A673 (cell line): ENCODE measurements at places on chromosomes 3 and 15. TPM values are rescaled to one million over a fixed set of nuclear protein-coding genes. Genes with fewer than 3 reads are reported as not detected.

DNA sequence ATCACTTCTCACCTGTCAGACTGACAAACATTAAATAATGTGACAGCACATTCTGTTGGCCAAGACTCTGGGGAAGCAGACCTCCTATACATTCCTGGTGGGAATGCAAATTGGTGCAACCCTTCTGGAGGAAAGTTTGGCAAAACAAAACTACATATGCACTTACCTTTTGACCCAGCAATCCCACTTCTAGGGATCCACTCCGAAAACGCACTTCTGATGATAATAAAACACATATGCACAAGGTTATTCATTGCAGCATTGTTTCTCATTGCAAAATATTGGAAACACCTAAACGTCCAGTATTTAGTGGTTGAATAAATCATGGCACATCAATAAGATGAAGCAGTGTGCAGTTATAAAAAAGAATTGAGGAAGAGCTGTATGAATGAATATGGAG, 145.5 kb upstream of the ABHD17C start:
- no peaks in the 10 kb centered on the region for H3K4me1 ChIP-seq
- no peaks in the 10 kb centered on the region for H3K36me3 ChIP-seq
- no peak overlapping the region for H3K4me3 ChIP-seq
- DNase-seq = no peak

DNA sequence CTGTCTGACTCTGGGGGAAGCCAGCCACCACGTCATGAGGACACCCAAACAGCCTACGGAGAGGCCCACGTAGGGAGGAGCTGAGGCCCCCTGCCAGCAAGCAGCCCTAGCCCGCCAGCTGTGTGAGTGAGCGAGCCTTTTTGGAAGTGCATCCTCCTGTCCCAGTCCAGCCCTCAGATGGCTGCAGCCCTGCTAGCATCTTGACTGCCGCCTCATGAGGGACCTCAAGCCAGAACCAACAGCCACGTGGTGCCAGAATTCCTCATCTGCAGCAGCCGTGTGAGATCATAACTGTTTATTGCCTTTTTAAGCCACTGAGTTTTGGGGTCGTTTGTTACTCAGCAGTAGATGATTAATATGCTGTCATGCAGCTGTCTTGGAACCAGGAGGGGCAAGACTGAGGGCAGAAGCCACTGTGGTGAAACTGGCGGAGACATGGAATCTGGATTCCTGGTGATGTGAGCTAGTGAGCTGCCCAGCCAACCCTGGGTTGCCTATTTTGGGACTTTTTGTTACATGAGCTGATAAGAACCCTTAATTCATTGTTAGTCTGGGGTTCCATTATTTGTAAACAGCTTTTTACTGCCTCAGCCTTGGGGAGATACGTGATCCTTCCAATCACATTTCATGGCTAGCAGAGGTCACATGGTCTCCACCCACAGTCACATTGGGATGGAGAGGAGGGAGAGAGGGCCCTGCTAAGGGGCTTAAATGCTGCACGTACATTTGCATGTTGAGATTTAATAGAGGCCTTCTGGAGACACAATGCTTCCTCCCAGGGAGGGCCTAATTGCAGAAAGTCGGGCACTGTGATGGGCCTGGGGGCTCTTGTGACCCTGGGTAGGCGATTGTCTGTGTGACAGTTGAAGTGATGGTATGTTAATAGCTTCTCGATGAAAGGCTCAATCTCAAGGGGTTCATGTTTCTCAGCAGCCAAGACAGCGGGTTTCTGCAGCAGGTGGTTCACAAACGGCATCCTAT, 73.8 kb downstream of the RPLP1 start:
- peaks cover 18% of the 10 kb centered on the region for H3K4me1 ChIP-seq
- H3K27ac ChIP-seq = no peak overlapping the region
- no peak overlapping the region for H3K4me3 ChIP-seq

GRCh38 chr3:24496529-24497482, 2.2 kb upstream of the THRB start:
- H3K4me1 ChIP-seq = peaks cover 11% of the 10 kb centered on the region
- H3K36me3 ChIP-seq = no peaks in the 10 kb centered on the region
- no peak overlapping the region for H3K4me3 ChIP-seq
- H3K27me3 ChIP-seq = peaks cover 47% of the 10 kb centered on the region
- DNase-seq = peak; percentile 61

EIF2A gene
- 105 and 113 TPM in 2 replicates for total RNA-seq

GRCh38 chr3:197810901-197811300, 19.8 kb downstream of the LRCH3 start:
- no peak for DNase-seq
- H3K4me1 ChIP-seq = peaks cover 39% of the 10 kb centered on the region
- H3K27ac ChIP-seq = no peak overlapping the region
- no peak overlapping the region for H3K4me3 ChIP-seq

CCR3 gene
- not detected in 2 replicates for total RNA-seq

GRCh38 chr15:64901914-64902313, 9.8 kb upstream of the ANKDD1A start:
- H3K4me3 ChIP-seq = no peak overlapping the region
- no peaks in the 10 kb centered on the region for H3K27me3 ChIP-seq
- no peak overlapping the region for H3K27ac ChIP-seq
- no peaks in the 10 kb centered on the region for H3K36me3 ChIP-seq
- no peak for DNase-seq

TTLL13 gene
- 0.33 TPM in 1 of 2 replicates, not detected in the other for total RNA-seq

DNA sequence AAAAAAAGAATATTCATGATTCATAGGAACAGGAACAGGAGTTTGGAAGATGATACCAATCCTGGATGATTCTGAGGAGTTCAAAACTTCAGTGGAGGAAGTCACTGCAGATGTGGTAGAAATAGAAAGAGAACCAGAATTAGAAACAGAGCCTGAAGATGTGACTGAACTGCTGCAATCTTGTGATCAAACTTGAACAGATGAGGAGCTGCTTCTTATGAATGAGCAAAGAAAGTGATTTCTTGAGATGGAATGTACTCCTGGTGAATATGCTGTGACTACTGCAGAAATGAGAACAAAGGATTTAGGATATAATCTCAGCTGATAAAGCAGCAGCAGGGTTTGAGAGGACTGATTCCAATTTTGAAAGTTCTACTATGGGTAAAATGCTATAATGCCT, 72.7 kb downstream of the GSK3B start:
- H3K36me3 ChIP-seq = no peaks in the 10 kb centered on the region
- H3K4me3 ChIP-seq = no peak overlapping the region
- no peak overlapping the region for H3K27ac ChIP-seq
- DNase-seq = no peak

DNA sequence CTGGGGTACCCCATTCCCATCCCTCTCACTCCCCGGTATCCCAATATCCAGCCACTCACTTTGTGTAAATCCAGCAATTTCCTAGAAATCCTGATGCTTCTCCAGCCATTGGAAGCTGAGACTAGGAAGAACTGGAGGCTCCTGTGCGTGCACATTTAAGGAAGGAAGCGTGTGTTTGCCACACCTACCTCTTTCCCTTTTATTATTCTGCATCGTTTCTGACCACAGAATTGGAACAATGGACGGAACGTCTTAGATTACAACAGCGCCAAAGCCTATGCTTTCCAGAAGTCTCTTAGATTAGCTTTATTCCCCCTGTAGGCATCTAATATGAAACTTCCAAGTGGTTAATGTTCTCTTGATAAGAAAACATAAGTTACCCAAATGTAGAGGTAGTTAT, 234.8 kb upstream of the TRIM42 start:
- H3K4me1 ChIP-seq = no peaks in the 10 kb centered on the region
- no peaks in the 10 kb centered on the region for H3K27me3 ChIP-seq
- no peak for DNase-seq
- H3K4me3 ChIP-seq = no peak overlapping the region

- H3K27ac ChIP-seq = no peak overlapping the region
- H3K4me1 ChIP-seq = no peaks in the 10 kb centered on the region
- H3K4me3 ChIP-seq = no peak overlapping the region
- no peaks in the 10 kb centered on the region for H3K36me3 ChIP-seq
Observed at GRCh38 chr15:76566276-76566675, 229.7 kb downstream of the ISL2 start.

TRIM71 gene
- 0.30 and 0.39 TPM in 2 replicates for total RNA-seq

- DNase-seq = peak; percentile 5
- no peaks in the 10 kb centered on the region for H3K4me1 ChIP-seq
- no peak overlapping the region for H3K4me3 ChIP-seq
- no peak overlapping the region for H3K27ac ChIP-seq
- no peaks in the 10 kb centered on the region for H3K27me3 ChIP-seq
- H3K36me3 ChIP-seq = no peaks in the 10 kb centered on the region
Observed at GRCh38 chr3:24810881-24811280, 316.2 kb upstream of the THRB start.

DNA sequence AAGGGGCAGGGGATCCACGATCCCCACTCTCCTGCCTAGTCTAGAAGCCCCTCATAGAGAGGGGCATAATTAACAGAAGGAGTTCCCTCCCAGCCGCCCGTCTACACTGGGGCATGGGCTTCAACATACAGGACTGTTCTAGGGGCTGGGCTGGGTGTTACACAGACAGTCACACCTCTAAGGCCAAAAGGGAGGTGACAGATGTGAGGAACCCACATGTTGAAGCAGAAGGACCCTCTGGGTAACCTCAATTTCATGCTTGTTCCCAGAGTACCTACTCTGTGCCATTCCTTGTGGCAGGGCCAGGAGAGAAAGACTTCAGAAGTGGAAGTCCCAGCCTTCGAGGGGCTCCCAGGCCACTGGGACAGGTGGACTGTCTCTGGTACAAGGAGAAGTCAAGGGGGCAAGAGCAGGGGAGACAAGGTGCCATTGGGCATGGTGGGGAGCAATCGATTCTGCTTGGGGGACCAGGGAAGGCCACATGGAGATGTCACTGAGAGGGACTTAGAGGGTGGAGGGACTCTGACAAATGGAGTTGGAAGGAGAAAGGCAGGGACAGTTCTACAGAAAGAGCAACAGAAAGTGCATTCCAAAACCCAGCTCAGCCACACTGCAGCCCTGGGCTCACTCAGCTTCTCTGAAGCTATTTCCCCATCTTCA, 71.3 kb downstream of the CPN2 start:
- no peak overlapping the region for H3K4me3 ChIP-seq
- no peak for DNase-seq
- H3K27ac ChIP-seq = no peak overlapping the region
- peaks cover 26% of the 10 kb centered on the region for H3K4me1 ChIP-seq
- no peaks in the 10 kb centered on the region for H3K36me3 ChIP-seq

MDFIC2 gene
- total RNA-seq = not detected in 2 replicates

TICRR gene
- total RNA-seq = 55.7 and 56.5 TPM in 2 replicates

DNA sequence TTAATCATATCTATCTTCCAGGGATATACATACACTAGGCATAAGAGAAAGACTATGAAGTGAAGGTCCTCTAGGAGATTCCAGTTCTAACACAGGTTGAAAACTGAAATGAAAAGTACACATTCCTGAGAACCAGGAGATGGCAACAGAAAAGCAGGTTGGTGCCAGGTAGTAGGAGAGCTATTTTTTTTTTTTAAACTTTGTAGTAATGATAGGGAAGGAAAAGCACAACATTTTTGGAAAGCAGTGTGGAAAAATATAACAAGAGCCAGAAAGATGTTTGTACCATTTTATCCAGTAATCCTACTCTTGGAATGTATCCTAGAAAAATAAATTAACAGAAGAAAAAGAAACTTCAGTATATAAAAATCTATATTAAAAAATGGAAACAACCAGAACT, 189.9 kb downstream of the DTWD1 start:
- no peak overlapping the region for H3K27ac ChIP-seq
- H3K4me3 ChIP-seq = no peak overlapping the region
- no peaks in the 10 kb centered on the region for H3K4me1 ChIP-seq
- no peak for DNase-seq
- no peaks in the 10 kb centered on the region for H3K36me3 ChIP-seq

DNA sequence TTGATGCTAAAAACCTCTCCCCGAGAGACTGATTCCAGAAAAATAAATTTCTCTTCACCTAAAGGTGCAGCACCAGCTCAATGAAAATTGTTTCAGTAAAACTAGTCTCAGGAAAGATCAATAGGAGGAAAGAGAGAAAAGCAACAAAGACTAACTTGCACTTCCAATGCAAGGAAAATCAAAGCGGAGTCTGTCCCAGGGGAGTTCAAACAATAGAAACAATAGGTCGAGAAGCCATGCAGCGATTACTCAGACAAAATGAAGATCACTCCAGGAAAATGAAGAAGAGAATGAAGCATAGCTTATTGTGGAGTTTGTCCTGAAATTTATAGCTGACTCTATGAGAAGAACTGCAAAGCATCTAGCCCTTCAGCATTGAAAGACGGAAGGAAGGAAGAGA, 105.1 kb upstream of the FRMD4B start:
- H3K36me3 ChIP-seq = no peaks in the 10 kb centered on the region
- H3K27me3 ChIP-seq = no peaks in the 10 kb centered on the region
- H3K4me1 ChIP-seq = no peaks in the 10 kb centered on the region
- no peak for DNase-seq
- no peak overlapping the region for H3K4me3 ChIP-seq
- H3K27ac ChIP-seq = no peak overlapping the region

- H3K4me1 ChIP-seq = no peaks in the 10 kb centered on the region
- H3K36me3 ChIP-seq = no peaks in the 10 kb centered on the region
- H3K27me3 ChIP-seq = no peaks in the 10 kb centered on the region
- no peak overlapping the region for H3K4me3 ChIP-seq
Observed at GRCh38 chr3:66276705-66277274, 56.0 kb downstream of the SLC25A26 start.

GRCh38 chr3:177781686-177782161, 584.4 kb upstream of the TBL1XR1 start:
- peaks cover 27% of the 10 kb centered on the region for H3K4me1 ChIP-seq
- H3K36me3 ChIP-seq = no peaks in the 10 kb centered on the region
- no peaks in the 10 kb centered on the region for H3K27me3 ChIP-seq
- DNase-seq = peak; percentile 30
- no peak overlapping the region for H3K4me3 ChIP-seq

- H3K36me3 ChIP-seq = no peaks in the 10 kb centered on the region
- DNase-seq = no peak
- no peak overlapping the region for H3K27ac ChIP-seq
- no peaks in the 10 kb centered on the region for H3K27me3 ChIP-seq
- H3K4me1 ChIP-seq = no peaks in the 10 kb centered on the region
- no peak overlapping the region for H3K4me3 ChIP-seq
Observed at GRCh38 chr15:80483725-80484161, 79.6 kb downstream of the ARNT2 start.

DNA sequence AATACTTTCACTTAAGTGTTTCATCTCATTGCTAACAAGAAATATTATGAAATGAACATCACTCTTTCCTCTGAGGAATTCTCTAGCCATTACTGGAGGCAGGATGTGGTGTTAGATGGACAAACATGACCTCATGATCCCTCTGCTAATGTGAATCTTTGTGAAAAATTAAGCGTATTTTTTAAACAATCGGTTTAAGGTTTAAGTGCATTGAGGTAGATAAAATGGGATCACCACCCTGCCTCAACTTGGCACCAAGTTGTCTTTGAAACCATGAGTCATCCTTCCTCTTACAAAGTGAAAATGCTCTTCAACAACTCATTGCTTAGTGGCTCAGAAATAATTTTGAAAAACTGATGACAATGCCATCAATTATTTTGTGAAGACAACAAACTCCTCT, 76.0 kb upstream of the DCBLD2 start:
- H3K27me3 ChIP-seq = no peaks in the 10 kb centered on the region
- H3K4me1 ChIP-seq = no peaks in the 10 kb centered on the region
- peak; percentile 67 for DNase-seq
